Stimulated activated naive B cell treated with anti-CD40 and anti-IgM and Interleukin-4, amounts not matched to agents 10 μg/mL and 1 μg/mL and 100 μg/mL, for 72 hours (primary cell): ENCODE measurements at places on chromosomes 16 and 17.
A peak's percentile ranks its signal among the peaks of the same experiment; 100 is the strongest.

- no peak for DNase-seq
These were observed 25.4 kb downstream of the MAP1LC3B start for GRCh38 chr16:87417528-87417910.

DNA sequence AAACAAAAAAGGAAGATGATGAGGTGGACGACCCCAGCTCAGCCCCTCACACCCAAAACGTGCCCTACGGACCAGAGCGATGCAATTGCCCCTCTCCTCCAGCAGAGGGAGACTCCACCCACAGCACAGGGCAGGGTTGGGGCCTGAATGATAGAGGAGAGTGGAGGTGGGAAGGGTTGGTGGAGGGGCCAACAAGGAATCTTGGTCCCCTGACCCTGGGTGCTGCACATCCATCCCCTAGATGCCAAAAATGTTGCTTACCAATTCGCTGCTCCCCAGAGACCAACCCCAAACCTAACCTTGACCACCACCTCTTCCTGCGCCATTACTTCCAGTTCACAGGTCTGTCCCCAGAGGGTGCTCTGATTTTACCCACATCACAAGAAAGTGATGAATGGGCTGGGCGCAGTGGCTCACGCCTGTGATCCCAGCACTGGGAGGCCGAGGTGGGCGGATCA is 12.9 kb downstream of the P2RX5 start:
- peak; percentile 53 for DNase-seq

DNA sequence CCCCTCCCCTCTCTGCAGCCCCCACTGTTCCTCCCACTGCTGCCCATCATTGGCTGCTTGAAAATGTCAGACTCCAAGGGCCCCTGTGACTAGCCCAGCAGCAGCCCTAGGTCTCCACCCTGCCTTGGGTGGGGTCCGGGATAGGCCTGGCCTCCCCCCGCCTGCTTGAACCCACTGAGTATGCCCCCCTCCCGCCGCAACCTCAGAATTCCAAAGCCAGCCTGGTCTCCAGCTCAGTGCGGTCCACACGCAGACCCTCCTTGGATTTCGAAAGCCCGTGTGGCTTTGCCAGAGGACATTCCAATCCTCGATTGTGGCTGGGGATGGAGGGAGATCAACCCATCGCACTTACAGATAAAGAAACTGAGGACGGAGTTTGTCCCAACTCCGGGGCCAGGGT is 6.4 kb downstream of the DPEP1 start:
- DNase-seq, result no peak

- no peak for DNase-seq
These were observed 31.9 kb downstream of the CACNG1 start for GRCh38 chr17:67076290-67076689.

- DNase-seq, result no peak
These were observed 1.9 kb downstream of the IGSF6 start for GRCh38 chr16:21650521-21650920.

- no peak for DNase-seq
These were observed 14.6 kb upstream of the DHX8 start for GRCh38 chr17:43469145-43469544.

GRCh38 chr17:81417879-81418709 is 22.8 kb downstream of the BAHCC1 start:
- no peak for DNase-seq

GRCh38 chr17:77124192-77124889 is 16.4 kb upstream of the SEC14L1 start:
- no peak for DNase-seq

DNA sequence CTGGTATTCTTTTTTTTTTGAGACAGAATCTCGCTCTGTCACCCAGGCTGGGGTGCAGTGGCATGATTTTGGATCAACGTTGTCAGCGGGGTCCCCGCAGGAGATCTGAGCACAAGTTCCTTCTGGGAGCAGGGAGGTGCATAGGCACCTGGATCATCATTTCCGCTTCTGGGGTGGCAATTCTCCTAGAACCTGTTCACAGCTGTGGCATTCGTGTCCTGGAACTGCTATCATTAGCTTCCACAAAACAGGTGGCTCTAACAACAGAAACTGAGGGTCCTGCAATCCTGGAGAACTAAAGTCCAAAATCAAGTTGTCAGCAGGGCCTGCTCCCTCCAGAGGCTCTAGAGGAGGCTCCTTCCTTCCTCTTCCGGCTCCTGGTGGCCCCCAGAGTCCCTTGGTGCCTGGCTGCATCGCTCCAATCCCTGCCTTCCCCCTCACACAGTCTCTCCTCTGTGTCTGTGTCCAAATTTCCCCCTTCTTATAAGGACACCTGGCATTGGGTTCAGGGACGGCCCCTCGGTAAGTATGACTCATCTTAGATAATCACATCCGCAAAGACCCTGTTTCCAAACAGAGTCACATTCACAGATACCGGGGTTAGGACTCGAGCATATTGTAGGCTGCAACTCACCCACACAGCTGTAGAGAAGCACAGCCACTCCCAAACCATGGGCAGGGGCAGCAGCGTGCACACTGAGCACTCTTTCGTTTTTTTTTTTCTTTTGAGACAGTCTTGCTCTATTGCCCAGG is 43.5 kb upstream of the KLHDC4 start:
- peak; percentile 82 for DNase-seq

DNA sequence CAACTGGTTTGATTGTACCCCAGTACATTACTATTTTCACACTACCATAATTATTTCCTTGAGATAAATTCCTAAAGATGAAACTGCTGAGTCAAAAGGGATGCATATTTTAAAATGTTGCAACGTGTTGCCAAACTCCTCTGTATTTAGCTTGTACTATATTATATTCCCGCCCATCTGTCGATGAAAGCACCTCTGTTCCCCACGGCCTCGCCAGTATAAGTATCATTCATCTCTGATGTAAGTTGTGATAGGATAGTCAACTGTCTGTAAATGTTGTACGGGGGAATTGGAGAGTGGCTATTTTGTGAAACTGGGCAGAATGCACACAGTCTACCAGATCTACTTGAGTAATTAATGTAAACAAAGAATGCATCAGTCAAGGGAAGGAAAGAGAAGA is 47.7 kb upstream of the TNRC6A start:
- DNase-seq, result no peak

GRCh38 chr17:48997103-48997826 is at the start of gene IGF2BP1:
Gene IGF2BP1, plus strand, starts transcription at chr17:48997385. Its CDS starts 361 bp downstream, at chr17:48997746.
- no peak for DNase-seq

GRCh38 chr17:43599835-43600234 is 53.7 kb upstream of the ETV4 start:
- DNase-seq, result no peak

DNA sequence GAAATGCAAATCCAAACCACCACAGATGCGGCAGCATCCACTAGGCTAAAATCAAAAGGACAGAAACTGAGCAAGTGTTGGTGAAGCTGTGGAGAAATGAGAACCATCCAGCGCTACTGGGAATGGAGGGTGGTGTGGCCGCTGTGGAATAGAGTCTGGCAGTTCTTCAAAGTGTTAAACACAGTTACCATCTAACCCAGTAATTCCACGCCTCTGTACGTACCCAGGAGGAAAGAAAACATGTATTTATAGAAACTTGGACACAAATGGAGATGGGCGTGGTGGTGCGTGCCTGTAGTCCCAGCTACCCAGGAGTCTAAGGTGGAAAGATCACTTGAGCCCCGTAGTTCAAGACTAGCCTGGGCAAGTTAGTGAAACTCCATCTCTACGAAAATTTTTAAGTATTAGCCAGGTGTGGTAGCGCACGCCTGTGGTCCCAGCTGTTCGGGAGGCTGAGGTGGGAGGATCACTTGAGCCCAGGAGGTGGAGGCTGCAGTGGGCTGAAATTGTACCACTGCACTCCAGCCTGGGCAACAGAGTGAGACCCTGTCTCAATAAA is 11.6 kb downstream of the SLC25A10 start:
- DNase-seq, result no peak

DNA sequence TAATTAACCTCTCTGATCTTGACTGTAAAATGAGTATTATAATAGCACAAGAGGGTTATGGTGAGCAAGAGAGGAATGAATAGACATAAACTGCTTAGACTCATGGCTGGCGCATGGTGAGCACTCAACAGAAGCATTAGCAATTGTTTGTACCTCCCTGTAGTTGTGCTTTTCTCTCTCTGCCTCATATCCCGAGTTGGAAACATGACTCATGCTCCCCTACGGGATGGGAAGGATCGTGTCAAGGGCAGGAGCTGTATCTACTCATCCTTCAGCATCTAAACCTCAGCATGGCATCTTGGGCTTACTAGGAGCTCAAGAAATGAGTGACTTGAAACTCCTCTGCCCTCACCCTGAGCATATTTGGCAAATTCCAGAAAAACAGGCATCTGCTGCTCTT is 299.6 kb downstream of the MAP2K4 start:
- DNase-seq, result no peak

DNA sequence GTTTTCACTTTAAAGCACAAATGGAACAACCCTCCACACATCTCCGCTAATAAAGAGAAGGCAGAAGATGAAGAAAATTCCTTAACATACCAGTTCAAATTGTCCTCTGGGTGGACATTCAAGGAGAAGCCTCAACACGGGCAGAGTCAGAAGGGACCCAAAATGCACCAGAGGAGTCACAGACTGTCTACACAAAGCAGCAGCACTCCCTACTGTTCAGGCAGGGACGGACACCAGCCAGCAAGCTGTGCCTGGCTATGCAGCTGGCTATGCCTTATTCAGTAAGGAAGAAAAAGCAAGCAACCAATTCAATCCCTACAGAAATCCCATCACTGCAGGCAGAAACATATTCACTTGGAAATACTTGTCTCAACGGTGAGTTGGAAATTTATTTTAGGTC is 8.1 kb downstream of the DNAJC7 start:
- DNase-seq, result no peak

- no peak for DNase-seq
These were observed 18.6 kb upstream of the HAPSTR1 start for GRCh38 chr16:9072806-9073341.

DNA sequence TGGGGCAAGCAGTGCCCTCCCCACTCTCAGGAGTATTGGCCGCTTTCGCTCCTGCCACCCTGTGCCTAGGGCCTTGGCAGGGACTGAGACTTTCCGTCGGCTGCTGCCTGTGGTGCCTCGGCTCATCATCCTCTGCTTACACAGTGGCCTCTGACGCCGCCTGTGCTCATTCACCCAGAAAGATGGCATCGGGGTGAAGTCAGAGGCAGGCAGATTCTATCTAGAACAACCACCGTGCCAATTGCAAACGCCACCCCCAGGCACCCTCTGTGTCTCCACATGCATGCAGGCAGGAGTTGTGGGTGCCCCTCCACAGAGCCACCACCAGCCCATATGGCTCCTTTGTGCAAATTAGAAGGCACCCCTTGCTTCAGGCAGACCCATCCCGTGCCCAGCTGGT is 154.2 kb upstream of the GSE1 start:
- no peak for DNase-seq

GRCh38 chr17:63707151-63707550 is 7.2 kb upstream of the LIMD2 start:
- DNase-seq, result no peak

DNA sequence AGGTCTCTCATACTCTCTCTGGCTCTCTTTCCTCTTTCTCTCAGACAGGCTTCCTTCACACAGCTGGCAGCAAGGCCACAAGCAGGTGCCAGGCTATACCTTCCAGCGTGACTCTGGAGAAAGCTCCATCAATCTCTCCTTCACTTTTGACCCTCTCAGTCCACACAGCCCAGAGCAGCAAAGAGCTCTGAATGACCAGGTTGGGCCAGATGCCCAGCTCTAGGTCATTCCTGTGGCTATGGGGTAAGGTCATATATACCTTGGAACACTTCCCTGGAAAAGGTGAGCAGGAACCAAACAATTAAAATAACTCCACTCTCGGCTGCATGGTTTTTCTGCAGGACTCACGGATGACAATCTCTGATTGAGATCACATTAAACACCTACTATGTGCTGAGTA is 8.8 kb downstream of the ADAP2 start:
- no peak for DNase-seq

- no peak for DNase-seq
These were observed 169.9 kb downstream of the MSI2 start for GRCh38 chr17:57425903-57426880.

GRCh38 chr16:56849690-56850680 is 15.0 kb upstream of the SLC12A3 start:
- DNase-seq, result no peak

- no peak for DNase-seq
These were observed 14.1 kb upstream of the NUDT16L1 start for GRCh38 chr16:4679156-4679849.

- no peak for DNase-seq
These were observed 73.0 kb upstream of the NKD1 start for GRCh38 chr16:50475170-50475569.

GRCh38 chr16:73025151-73025855 is 22.6 kb downstream of the ZFHX3 start:
- no peak for DNase-seq

- no peak for DNase-seq
These were observed 7.8 kb downstream of the GGA2 start for GRCh38 chr16:23502466-23502865.
